Renal cortex interstitium (tissue), 15 donors: ENCODE measurements at places on chromosomes 16 and 17. TPM values are rescaled to one million over a fixed set of nuclear protein-coding genes. Genes with fewer than 3 reads are reported as not detected.

The MMP2 gene
- 271 TPM for polyA plus RNA-seq

DNA sequence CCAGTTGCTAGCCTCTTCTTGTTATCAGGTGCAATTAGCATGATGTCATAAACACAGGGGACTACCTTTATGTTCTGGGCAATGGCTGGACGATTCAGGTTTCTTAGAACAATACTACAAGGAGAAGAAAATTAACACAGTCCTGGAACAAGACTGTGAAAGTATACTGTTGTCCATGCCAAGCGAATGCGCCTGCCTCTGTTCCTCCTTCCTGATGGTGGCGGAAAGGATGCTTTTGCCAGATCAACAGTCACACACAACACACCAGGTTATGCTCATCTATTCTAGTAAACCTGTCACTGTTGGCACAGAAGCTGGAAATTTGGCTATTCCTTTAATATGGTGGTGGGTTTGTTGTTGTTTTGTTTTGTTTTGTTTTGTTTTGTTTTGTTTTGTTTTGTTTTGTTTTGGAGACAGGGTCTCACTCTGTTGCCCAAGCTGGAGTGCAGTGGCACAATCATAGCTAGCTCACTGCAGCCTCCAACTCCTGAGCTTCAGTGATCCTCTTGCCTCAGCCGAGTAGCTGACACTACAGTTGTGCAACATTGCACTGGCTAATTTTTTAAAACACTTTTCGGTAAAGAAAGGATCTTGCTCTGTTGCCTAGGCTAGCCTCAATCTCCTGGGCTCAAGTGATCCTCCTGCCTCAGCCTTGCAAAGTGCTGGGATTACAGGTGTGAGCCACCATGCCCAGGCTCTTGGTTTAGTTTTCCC, 3.1 kb upstream of the CD300LD start:
- no peak for DNase-seq

DNA sequence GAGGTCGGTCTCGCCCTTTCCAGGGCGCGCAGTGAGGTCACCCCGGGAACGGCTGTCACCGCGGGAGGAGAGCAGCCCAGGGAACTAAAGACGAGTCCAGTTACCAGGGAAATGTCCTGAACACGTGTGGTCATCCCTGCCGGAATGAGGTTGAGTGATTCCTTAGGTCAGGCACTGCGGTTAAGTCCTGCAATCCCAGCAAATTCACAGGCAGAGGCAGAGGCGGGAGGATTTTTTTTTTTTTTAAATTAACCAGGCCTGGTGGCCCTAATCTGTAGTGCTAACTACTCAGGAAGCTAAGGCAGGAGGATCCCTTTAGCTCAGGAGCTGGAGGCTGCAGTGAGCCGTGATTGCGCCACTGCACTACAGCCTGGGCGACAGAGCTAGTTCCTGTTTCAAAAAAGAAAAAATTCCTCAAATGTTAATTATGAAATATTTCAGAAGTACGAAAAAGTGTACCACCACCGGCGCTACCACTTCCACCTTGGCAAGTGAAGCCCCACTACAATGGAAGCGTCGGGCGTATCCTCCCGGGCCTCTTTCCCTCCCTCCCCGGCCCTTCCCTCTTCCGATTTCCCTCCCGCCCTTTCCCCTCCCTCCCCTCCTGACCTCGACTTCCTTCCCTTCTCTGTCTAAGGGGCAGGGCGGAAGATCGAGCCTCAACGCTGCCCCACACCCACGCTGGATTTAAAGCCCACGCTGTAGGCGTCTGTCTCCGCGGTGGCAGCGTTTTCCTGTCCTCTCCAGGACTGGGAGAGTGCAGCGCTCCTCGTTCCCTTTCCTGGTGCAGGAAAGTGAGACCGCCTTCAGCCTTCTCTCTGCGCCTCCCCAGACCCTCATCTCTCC, 27.3 kb downstream of the SLFN11 start:
- no peak for DNase-seq

The HSPB9 gene
- 0.46 TPM for polyA plus RNA-seq

GRCh38 chr17:57871863-57872262, 22.0 kb upstream of the MRPS23 start:
- DNase-seq, result no peak

The SPNS2 gene
- polyA plus RNA-seq, result 40.9 TPM

The SLFN14 gene
- polyA plus RNA-seq, result 0.18 TPM
